ENCODE measurements at places on chromosomes 11 and 22.

DNA sequence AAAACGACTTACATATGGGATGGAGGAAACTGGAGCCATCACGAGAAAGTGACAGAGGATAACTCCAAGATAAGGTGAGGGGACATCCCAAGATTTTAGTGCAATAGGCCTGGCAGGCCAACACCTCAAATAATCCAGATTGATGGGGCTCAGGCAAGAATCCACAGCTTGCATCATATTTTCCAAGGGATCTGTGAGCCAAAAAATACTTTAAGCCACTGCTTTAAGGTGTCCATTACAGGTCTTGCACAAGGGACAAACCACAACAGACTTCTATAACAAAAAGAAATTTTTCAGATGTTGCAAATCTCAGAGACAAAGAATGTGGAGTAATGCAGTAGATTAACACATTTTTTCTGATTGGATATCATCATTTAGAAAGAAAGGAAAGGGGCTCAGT is 45.6 kb downstream of the DENND5A start:
- no peak for DNase-seq

GRCh38 chr11:119371067-119371601 is 10.4 kb downstream of the USP2 start:
- DNase-seq = no peak

DNA sequence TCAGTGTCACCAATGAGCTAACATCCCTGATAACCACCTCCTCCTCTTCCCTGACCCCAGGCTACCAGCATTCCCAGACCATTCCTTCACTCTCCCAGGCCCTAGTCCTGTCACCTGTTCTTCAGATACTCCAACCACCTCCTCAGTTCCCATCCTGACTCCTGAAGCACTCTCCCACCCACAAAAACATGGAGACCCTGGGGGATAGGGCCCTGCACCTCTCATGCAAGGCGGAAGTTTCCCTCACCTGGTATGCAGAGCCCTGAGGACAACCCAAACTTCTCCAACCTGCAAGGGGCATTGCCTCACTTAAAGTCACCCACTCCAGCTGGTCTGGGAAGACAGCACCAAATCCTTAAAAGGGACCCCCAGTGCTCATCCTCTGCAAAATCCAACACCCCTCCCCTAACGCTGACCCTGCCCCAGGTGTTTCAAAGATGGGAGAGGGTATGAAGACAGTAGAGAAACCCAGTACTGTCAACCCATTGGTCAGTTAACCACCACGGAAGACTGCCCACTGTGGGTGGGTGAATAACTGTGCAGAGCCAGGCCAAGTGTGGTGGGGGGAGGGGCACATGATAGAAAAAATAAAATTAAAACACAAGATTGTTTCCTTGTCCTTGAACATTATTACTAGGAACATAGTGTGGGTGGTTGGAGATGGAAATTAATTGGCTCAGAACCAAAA is 1.4 kb downstream of the TNKS1BP1 start:
- DNase-seq = no peak

DNA sequence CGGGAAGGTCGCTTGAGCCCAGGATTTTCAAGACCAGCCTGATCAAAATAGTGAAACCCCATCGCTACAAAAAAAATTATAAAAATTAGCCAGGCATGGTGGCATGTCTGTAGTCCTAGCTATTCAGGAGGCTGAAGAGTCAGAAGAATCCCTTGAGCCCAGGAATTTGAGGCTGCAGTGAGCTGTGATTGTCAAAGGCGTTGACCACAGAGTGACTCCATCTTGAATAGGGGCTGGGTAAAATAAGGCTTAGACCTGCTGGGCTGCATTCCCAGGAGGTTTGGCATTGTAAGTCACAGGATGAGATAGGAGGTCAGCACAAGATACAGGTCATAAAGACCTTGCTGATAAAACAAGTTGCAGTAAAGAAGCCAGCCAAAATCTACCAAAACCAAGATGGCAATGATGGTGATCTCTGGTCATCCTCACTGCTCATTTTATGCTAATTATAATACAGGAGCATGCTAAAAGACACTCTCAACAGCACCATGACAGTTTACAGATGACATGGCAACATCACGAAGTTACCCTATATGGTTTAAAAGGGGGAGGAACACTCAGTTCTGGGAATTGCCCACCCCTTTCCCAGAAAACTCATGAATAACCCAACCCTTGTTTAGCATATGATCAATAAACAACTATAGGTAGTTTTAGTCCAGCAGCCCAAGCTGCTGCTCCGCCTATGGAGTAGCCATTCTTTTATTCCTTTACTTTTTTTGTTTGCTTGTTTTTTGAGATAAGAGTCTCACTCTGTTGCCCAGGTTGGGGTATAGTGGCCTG is 2.8 kb upstream of the RDX start:
- DNase-seq = no peak

- DNase-seq = no peak
Measured at GRCh38 chr11:35335226-35335625, 84.1 kb downstream of the SLC1A2 start.

Measured in LNCaP clone FGC (cell line).